ENCODE measurements at places on chromosomes 4 and X.

- no peak for DNase-seq
Measured at GRCh38 chr4:125062115-125063050, 252.4 kb upstream of the FAT4 start.

DNA sequence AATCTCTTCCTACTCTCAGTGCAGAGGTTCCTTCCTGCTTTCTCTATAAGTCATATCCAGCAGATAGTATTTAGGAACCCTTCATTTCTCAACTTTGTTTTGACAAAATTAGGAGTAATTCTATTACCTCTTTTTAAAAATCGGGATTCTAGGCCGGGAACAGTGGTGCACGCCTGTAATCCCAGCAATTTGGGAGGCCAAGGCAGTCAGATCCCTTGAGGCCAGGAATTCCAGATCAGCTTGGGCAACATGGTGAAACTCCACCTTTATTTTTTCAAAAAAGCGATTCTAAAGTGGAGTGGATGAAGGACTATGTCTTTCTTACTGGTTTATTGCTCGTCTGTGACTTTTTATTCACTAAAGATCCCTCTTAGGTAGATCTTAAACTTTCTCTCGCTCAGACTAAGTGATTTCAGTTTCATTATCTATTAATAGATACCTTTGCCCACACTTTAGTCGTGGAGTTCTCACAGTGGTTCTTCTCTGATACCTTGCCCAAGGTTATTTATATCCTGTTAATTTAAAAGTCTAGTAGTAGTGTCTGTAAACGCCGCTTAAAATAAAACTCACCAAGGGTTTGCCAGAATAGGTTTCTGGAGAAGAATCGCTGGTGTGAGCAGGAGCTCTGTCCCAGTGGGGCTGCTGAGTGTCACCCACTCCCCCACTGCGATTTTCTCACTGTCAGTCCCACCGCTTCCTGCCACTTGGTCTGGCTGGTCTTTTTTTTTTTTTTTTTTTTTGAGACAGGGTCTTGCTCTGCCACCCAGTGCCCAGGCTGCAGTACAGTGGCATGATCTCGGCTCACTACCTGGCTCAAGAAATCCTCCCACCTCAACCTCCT lies 27.0 kb upstream of the TMEM131L start:
- DNase-seq = no peak

DNA sequence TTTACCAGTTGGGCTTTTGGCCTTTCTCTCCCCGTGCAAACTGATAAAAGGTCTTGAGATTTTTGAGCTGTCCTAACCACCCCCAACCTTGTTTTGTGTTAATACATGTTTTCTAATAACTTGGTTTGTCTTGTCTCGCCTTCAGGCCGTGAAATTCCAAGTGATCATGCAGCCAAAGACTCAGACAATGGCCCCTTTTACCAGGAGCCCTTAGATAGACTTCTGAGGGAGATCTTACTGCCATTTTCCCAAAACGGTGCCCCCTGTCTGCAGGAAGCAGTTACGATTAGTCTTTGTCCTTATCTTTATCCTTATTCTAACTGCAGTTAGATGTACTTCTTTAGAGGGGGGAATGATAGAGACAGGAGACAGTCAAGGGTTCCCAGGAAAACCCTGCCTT lies 245.3 kb upstream of the HDX start:
- DNase-seq = no peak

GRCh38 chrX:140766024-140766611 lies 56.6 kb downstream of the LINC00632 start:
- no peak for DNase-seq

DNA sequence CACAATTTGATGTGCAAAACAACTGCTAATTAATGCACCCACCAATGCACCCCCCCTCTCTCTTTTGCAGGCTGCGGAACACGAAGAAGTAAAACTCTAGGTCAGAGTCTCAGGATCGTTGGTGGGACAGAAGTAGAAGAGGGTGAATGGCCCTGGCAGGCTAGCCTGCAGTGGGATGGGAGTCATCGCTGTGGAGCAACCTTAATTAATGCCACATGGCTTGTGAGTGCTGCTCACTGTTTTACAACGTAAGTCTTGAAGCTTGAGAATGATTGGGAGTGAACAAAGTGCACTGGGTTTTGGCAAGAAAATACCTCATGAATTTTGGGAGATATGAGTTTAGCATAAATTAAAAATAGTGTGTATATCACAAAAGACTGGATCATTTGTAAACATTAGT lies 28.9 kb downstream of the TMPRSS11E start:
- DNase-seq = no peak

DNA sequence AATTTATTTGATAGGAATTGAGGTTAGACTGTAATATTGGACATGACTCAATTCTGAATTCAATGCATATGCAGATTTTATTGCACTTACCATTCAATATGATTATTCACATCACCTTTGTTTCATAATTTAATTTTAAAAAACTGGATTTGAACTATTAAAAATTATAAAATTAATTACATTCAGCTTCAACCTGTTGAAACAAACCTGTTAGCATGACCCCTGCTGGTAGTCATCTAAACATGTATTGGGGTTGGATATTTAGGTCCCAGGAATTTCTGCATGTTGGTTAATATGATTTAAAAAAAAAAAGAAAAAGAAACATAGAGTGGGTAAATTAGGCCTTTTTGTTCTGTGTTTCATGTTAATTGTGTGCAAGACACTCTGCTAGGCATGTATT lies 85.9 kb downstream of the ARSJ start:
- no peak for DNase-seq

- DNase-seq = no peak
Measured at GRCh38 chr4:54017308-54017707, 47.1 kb downstream of the CHIC2 start.

GRCh38 chr4:103018391-103019307 lies 856 bp downstream of the SLC9B1 start:
- no peak for DNase-seq

- no peak for DNase-seq
Measured at GRCh38 chr4:163612762-163613161, 118.3 kb downstream of the TMA16 start.

Data from T-helper 17 cell (primary cell).